ENCODE measurements at places on chromosomes 4 and X. TPM values are rescaled to one million over a fixed set of nuclear protein-coding genes. Genes with fewer than 3 reads are reported as not detected.

The GJB1 gene
- total RNA-seq = not detected

GRCh38 chrX:30504309-30504708 is 73.3 kb downstream of the TASL start:
- no peak for DNase-seq

DNA sequence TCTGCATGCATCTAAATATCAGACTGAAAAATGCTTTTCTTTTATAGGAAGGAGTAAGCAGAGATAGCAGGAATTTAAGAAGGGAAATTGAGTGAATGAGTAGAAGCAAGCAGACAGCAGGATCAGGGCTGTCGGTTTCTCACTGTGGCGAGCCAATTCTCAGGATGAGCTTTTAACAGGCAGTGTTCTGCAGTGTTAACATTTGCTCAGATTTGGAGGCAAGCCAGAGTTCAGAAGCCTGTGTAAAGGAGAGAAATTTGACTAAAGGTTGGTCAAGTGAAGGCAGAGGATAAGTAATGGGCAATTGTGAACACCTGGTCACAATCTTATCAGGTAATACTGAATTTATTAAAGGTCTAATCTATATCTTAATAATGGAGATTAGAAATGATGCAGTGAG is 133.3 kb upstream of the MAGEB16 start:
- no peak for DNase-seq

DNA sequence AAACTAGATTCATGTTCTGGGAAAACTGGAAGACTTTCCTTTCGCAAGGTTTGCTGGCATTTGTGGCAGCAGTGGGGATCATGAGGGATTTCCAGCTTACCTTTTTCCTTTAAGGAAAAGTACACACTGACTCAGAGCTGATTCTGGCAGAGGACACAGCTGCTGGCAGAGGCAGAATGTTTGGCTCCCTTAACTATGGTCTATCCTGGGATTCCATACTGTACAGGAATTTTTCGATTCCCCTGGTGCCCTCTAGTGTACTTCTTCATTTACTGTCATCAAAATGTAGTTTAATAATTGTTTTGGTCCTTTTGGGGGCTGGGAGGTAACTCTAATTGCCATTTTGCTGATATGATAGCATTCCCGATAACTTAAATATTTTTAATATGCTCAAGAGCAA is 152.7 kb downstream of the GABRG1 start:
- no peak for DNase-seq

The FGD1 gene
- total RNA-seq = 4.3 TPM

DNA sequence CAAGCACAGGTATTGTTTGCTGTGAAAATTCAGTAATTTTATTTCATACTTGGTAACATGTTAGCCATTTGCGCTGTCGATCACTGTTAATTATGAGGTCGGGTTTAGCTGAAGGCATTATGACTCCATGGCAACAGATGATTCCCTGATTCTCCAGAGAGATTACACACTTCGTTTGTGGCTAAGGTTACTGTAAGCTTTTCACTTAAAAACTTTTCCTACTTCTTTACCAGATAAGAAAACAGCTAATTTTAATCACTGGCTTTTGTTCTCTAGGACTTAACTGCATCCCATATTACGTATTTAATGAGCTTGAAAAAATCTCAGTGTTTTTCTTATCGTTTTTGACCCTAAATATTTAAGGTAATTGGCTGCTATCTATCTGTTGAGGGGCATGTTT is 2.1 kb downstream of the GSTCD start:
- DNase-seq = no peak

The SORCS2 gene
- 1.7 TPM for total RNA-seq

DNA sequence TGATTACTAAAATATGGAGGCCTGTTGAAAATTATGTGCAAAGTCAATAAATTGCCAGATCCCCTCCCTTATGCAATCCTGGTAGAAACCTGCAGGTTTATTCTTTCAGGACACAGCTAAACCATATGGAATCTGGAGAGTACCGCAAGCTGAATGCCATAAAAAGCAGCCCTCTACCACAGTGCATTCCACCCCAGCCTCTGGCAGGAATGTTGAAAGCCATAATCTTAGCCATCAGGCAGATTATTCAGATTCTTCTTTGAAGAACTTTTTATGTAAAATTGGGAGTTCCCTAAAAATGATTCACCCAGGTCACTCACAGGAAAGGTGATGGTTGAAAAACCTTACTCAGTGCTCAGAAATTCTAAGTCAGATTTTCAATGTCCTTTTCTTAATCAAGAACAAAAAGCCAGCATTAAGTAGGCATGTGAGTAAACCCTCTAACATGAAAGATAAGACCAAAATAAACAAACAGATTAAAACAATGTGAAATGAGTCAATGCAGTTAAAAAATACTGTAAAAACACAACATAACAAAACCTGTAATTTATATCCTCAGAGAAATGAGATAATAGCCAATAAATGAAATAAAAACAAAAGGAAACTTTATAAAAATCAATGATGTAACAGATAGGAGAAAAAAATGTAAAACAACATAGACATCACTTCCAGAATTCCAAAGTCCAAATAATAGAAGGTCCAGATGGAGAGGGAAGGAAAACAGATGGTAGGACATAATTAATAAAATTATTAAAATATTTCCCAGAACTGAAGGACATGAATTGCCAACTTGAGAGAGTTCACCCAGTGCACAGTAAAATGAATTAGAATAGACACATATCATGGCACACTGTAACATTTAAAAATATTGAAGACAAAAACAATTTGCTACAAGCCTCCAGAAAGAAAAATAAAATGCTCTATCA is 226.9 kb downstream of the FSTL5 start:
- no peak for DNase-seq

GRCh38 chrX:9414416-9414815 is 50.4 kb upstream of the TBL1X start:
- no peak for DNase-seq

GRCh38 chrX:120000490-120001246 is 57.1 kb upstream of the NKAP start:
- DNase-seq = no peak

GRCh38 chrX:142068365-142068764 is 136.7 kb downstream of the MAGEC2 start:
- DNase-seq = no peak

The PDGFC gene
- total RNA-seq = 20.2 TPM

The TASL gene
- 0.25 TPM for total RNA-seq

The ADAM29 gene
- not detected for total RNA-seq

GRCh38 chr4:123580981-123581664 is 184.5 kb downstream of the SPRY1 start:
- no peak for DNase-seq

The SHOX gene
- not detected for total RNA-seq

The ERCC6L gene
- total RNA-seq = not detected

DNA sequence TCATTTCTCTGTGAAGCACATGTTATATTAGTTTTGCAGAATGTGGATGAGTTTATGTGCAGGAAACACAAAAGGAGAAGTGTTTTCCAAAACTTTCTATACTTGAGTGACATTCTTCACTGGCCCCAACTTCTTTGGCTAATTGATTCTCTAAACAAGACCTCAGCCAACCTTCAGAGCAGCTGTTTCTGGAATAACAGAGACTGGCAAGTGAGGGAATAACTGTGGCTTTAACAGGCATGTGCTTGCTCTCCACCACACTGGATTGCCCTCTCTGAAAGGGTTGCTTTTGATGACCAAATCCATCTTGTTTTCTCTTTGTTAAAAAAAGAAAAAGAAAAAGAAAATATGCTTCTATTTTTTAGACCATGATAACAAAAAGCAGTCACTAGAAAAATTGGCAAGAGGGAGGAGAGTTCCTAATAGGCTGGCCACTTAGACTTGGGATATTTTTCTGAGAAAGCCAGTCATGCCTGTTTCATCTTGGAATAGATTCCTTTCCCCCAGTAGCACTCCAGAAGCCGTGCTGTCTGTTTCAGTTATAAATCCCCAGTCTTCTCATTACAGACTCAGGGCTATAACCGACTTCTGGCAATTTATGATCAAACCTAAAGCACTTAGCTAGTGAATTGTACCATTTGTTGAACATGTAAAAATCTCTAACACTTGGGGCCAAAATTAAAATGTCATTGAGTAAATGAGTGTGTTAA is 295.0 kb upstream of the NR3C2 start:
- DNase-seq = no peak

The PARM1 gene
- total RNA-seq = 40.1 TPM

DNA sequence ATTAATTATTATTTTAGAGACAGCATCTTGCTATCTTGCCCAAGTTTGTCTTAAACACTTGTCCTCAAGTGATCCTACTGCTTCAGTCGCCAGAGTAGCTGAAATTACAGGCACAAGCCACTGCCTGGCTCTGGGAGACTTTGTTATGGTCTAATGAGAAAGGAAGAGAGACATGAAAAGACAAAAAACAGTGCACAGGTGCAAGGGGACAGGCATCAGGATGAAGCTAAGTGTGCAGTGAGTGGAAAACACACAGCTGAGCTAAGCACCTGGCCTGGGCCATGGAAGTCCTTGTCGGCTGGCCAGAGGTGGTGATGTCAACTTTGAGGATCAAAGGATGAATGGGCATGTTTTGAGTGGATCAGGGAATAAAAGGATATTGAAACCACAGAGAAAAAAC is 102.7 kb downstream of the HS3ST1 start:
- DNase-seq = no peak
